Stimulated activated CD4-positive, alpha-beta T cell treated with anti-CD3 and anti-CD28 coated beads, Interleukin-1b, Interleukin-23, amount 100 ng/mL, for 1 hour (primary cell): ENCODE measurements at places on chromosomes 11 and 22.

DNA sequence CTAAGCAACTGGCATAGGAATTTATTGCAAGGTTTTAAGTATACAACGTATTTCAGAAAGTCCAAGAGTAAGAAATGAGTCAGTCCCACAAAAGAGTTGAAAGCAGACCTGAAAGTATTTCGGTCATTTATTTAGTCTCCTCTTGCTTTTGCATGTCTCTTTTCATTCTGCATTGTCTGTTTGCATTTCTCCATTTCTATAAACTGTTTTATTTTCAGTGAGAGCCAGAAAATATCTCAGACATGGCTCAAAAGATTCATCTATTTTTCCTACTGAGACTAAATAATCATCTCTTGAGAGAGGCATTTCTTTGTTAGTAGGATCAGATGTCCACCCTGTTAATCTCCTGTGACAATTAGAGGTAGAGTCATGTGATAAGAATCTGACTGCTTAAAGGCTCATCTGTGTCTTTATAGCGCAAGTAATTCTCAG is 219.1 kb upstream of the CCDC179 start:
- DNase-seq = no peak

GRCh38 chr11:31805629-31806185 is 5.4 kb downstream of the PAX6 start:
- DNase-seq = no peak

GRCh38 chr22:19799322-19800190 is 39.0 kb downstream of the TBX1 start:
- no peak for DNase-seq

DNA sequence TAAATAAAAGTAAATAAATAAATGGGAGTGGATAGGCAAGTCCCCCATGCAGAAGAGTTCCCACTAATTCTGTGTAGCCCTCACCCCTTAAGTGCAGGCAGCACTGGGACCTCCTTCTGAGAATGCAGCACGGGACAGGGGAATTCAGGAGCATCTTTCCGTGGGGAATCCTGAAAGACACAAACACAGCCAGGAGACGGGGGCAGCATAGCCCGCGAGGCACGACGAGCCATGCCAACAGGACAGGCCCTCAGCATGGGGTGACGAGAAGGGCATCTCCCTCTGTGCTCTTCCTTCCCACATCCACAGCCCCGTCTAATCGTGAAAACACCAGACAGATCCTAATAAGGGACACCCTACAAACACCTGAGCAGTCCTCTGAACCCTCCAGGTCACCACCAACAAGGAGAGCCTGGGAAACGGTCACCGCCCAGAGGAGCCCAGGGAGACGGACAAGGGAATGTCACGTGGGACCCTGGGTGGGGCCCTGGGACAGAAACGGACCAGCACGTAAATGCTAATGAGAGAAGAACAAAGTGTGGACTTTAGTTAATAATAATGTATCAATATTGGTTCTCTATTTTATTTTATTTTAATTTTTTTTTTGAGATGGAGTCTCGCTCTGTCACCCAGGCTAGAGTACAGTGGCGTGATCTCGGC is 6.8 kb downstream of the KRTAP5-5 start:
- DNase-seq = no peak

DNA sequence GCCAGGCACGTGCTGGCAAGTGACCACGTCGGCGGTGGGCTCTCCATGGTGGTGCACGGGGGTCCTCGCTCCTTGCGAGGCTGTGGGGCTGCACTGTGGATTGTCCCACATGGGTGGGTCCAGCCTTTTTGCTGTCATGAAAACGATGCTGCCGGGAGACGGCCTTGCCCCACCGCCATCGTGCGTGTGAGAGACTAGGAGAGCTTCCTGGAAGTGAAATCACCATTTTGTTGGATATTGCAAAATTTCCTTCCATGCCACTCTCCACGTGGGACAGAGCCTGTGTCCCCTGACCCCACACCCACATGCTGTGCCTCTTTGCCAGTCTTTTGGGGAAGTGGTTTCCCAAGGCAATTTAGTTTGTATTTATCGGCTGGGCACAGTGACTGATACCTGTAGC is 18.2 kb upstream of the GRAMD4 start:
- no peak for DNase-seq

DNA sequence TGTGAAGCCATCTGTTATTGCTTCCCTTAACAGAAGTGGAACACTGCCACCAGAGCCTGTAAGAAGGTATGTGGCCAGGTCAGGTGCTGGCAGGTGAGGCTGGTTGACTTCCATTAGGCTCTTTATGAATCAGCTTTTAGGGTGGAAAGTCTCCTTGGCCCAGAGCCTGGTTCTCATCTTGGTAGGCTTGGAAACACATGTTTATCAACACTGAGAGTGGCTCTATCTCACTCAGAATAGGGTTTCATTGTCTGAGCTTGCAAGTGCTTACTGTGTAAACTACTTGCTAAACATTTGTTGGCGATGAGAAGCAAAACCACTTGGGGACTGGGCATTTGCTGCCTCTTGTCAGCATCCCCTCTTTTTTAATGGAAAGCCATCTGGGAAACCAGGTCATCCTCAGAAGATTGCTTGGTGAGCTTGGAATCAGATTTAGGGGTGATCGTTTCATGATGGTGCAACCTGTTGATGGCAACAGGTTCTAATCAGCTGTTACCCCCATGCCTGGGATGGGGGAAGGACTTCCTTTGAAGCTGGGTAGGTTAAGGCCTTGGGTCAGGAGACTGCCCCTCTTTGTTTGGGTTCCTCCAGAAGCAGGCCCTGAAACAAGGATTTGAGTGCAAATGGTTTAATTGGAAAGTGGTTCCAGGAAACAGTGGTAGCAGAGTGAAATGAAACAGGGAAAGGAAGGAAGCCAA is 75.0 kb upstream of the AMPD3 start:
- DNase-seq = no peak

DNA sequence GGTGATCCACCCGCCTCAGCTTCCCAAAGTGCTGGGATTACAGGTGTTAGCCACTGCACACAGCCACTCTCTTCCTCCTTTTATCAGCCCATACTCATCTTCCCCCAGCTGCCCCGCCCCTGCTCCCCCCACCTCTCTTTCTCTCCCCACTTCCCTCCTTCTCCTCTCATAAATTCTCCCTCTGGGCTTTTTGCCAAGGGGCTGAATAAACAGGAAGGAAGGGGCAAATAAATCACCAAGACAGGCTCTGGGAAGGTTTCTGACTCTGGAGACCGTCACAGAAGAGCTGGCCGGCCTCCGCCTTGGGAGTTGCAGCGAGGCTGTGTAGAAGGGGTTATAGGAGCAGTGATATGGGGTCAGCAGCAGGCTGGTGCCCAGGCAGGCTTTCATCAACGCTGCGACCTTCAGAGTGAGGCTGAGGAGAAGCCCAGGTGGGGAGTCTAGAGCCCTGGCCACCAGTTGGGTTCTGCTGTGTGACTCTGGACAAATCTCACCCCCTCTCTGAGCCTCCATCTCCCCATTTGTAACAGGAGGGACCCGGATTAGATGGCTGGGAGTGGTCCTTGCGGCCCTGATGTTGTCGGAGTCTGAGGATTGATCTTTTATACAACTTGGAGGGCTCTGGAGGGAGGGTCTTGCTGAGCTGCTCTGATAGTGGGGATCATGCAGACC is 62.6 kb upstream of the RASD2 start:
- no peak for DNase-seq

DNA sequence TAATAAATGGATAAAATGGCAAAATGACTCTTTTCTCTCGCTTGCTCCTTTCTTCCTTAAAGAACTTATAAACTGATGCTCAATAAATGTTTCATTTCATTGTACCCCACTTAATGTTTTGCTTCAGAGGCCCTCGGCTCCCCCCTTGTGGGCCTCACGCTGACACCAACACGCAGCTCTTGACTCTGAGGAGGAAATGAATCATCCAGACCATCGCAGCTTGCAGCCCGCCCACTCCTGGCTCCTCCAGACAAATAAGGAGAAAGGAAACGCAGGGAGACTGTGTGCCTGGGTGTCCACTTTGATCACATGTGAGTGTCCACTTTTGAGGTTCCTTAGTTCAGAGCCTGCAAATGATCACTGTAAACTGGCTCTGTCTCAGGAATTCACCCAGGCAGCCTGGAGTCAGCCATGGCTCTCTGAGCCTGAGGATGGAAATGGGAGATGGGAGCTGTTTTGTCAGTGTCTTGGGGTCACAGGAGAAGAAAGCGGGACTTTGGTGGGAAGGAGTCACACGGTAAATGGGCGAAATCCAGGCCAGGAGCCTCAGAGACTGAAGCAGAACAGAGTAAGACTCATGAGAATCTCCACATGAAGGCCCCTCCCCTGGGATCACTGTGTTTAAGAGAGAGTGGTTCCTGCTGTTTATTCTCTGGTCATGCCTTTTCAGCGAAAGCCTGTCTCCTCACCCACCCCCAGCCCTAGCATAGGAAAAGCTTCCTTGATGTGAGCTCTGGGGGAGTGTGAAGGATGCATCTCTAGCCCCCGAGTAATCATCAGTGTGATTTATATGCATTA is 96.5 kb downstream of the CWC15 start:
- DNase-seq = no peak
